DMS79 treated with DMSO at 0.1 percent for 48 hours (cell line): ENCODE measurements at places on chromosomes 12 and 14.

GRCh38 chr12:31326736-31327659 is 1.0 kb upstream of the SINHCAF start:
- DNase-seq: no peak

DNA sequence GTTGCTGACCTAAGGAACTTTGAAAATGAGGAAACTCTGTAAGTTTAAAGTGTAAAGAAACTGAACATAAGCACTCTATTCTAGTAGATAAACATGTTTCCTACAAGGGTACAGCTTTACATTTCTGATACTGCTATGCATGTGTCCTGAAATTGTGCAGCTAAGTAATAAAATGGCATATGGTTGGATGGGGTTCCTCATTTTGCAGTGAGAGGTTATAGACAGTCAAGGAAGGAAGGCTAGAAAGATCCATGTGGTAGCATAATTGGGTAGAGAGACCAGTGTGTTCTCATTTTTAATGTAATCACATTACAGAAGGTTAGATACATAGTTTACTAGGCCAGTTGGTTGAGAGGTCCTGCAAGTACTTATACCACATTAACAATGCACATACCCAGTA is 477.0 kb downstream of the TMEM121 start:
- DNase-seq: no peak

DNA sequence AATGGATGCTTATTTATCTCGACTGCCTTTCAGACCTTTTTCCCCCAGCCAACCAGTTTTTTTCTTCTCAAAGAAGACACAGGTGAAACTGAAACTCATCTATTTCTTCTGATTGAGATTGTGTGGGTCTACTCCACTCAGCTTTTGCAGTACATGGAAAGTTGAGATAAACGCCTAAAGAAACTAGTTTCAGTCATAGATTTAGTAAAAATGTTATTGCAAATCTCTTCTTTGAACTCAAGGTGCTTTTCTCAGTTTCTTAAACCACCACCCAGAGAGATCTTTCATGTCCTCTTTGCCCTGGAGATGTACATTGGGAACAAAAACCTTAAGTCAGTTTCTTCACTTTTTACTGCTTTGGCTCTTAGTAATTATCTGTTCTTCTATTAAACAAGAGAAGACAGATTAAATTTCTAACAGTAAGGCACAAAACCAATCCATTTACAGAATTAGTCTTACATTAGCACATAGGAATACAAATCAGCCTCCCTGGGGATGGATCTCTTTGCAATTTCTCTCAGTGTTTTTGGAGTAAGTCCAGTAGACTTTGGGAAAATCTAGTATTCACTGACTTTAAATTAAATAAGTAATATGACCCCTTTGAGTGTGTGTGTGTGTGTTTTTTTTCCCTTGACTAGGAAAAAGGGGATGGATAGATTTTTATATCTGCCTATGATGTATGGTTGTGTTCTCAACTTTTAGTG is 11.6 kb downstream of the FBXW8 start:
- no peak for DNase-seq

- DNase-seq: peak; percentile 85
Observed at GRCh38 chr12:48852734-48853688, 1.0 kb upstream of the DDX23 start.

GRCh38 chr14:105494606-105494929 is 3.5 kb downstream of the TEDC1 start:
- no peak for DNase-seq

GRCh38 chr12:6827982-6828780 is at the start of gene P3H3:
P3H3 (plus strand) TSS chr12:6828407; CDS start chr12:6828441, 34 bp downstream.
- peak; percentile 59 for DNase-seq

GRCh38 chr14:34711796-34712712 is 2.3 kb downstream of the CFL2 start:
- DNase-seq: no peak

DNA sequence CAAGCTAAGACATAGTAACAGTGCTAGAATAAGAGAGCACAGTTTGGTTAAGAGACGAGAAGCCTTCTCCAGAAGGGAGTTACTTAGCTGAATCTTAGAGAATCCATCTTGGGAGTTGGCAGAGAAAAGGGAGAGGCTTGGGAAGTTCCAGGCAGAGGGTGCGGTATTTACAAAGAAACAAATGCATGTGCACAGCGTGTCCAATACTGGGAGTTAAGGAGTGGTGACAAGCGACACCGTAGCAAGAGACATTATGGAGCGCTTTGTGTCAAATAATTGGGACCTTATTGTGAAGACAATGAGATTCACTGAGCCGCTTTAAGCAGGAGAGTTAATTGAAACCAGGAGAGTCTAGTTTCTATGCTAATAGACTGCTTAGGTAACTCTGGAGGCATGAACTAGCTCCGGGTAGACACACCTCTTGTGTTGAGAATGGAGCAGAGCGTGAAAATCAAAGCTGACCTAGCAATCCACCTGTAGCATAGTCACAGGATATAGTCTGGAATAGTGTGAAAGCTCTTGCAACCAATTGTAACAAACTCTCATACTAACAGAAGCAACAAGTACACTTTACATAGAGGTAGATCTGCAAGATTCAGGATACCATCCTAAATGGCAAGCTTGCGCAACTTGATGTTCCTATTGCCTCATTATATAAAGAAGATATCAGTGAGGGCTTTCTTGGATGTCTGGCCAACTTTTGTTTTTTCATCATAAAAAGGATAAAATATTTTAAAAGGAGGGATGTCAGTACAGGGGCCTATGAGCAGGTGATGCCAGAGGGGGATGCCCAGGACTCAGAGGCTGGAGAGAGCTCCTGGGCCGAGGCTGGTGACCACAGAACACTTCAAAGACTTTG is 5.3 kb downstream of the ALDH1L2 start:
- no peak for DNase-seq

GRCh38 chr12:78040111-78040510 is 209.4 kb downstream of the NAV3 start:
- no peak for DNase-seq

DNA sequence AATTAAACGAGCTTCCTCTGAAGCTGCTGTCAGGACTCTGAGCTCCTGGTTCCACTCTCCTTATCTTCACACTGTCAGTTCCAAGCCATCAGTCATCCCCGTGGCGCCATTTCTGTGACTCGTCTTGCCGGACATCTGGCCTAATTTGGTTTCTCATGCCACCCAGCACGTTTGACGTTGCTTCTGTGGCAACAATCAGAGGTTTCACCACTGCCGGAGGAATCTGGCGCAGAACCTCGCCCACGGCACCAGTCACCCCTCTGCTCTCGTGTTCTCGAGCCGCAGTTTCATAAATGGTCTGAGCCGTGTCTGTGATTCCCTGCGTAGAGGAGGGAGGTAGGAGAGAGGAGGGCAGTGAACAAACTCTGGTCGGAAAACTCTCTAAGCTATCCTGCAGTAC is 29.7 kb downstream of the BDKRB1 start:
- DNase-seq: no peak
